ENCODE measurements at places on chromosomes 5 and 9. TPM values are rescaled to one million over a fixed set of nuclear protein-coding genes. Genes with fewer than 3 reads are reported as not detected.

The CNTNAP3B gene
- total RNA-seq = not detected

The OLFML2A gene
- not detected for total RNA-seq

The PRSS3 gene
- not detected for total RNA-seq

- no peak for DNase-seq
These were observed 18.9 kb downstream of the RPS23 start for GRCh38 chr5:82259172-82259800.

DNA sequence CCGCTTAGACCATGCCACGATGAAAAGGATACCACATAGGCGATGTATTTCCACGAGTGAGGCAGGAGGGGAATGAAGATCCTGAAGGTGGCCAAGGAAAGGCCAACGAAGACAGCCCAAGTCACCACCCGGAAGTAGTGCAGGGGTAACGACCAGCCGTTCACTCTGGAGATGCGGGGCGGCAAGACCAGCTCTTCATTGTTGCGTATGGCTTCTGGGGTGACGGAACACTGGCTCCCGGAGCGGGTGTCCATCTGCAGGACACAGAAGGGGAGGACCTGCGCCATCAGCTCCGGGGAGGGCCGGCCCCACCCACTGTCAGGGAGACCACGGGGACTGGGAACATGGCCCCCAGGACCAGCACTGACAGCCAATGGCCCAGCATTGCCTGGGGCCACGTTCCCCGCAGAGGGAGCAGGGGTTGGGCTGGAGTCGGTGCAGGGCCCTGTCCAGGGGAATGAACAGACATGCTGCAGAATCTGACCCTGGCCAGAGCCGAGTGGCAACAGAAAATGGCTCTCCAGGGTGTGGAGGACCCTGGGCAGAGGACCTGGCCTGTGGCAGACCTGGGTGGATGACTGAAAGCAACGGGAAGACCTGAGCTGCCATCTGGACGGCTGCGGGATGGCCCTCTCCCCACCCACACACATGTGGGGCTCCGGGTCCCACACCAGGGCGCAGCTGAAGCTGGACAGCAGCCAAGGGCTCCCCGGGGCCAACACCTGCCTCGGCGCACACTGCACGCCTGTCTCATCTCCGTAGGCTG, 17.7 kb downstream of the ZDHHC11B start:
- no peak for DNase-seq

DNA sequence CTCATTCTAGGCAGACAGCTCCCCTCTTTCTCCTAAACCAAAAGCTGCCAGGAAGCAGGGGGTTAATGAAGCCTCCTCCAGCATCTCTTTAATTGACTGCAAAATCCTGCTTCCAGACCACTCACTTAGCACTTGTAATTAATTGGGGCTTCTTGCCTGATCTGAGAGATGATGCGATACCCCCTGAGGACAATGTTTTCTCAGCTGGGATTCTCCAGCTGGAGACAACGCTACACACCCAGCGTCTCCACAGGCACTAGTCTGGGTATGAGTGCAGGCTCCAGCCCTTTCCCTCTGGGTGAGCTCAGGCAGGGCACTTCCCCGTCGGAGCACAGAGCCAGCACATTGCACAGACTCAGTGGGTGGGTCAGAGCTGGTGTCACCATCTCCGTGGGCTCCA, 16.1 kb downstream of the CPLX2 start:
- DNase-seq = no peak

GRCh38 chr5:64807520-64807919, 38.8 kb downstream of the CWC27 start:
- no peak for DNase-seq

The GCNT4 gene
- 3.3 TPM for total RNA-seq

DNA sequence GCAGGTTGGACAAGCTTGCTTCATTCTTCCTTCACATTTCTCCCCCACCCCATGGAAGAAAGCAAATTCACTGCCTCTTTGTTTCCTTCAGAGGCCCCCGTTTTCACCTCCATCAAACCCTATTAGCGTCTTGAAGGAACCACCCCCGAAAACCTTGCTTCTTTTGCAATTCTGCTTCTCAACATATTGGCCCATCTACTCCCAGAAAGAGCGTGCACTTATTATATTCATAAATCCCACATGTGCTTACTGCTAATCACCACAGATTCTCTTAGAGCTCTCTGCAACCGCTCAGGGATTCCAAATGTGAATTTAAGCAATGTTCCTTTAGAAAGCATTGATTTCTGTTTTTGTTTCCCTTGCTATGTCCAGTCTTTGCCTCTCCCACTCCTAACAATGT, 1.1 kb downstream of the F2RL2 start:
- DNase-seq = no peak

- DNase-seq = no peak
These were observed 1282.7 kb upstream of the WWC1 start for GRCh38 chr5:167008705-167009104.

DNA sequence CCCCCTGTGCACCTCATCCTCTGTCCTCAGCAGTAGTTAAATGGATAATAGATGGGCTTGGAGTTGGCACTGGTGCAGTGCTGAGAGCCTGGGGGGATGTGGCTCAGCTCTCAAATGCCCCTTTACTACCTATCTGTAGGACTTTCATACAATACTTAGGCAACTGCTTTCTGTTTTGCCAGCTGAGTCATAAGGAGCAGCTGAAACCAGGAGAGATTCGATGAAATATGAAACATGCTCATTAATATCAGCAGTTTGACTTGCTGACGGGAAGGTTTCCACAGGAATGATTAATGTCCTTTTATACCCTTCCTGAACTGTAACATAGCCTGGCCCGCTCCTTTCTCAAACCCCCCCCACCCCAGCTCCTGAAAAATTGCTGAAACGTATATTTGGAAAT, 142.6 kb downstream of the SAXO1 start:
- no peak for DNase-seq

GRCh38 chr5:119439140-119439631, 13.1 kb upstream of the HSD17B4 start:
- DNase-seq = no peak

The RNF208 gene
- total RNA-seq = 3.1 TPM

All from activated naive CD4-positive, alpha-beta T cell treated with anti-CD3 and anti-CD28 coated beads, Interleukin-2, amount 50 U/mL, for 72 hours (primary cell).